ENCODE measurements at places on chromosomes 12 and 14. TPM values are rescaled to one million over a fixed set of nuclear protein-coding genes. Genes with fewer than 3 reads are reported as not detected.

- no peak for DNase-seq
Measured at GRCh38 chr14:74195623-74196022, 43.6 kb upstream of the VSX2 start.

DNA sequence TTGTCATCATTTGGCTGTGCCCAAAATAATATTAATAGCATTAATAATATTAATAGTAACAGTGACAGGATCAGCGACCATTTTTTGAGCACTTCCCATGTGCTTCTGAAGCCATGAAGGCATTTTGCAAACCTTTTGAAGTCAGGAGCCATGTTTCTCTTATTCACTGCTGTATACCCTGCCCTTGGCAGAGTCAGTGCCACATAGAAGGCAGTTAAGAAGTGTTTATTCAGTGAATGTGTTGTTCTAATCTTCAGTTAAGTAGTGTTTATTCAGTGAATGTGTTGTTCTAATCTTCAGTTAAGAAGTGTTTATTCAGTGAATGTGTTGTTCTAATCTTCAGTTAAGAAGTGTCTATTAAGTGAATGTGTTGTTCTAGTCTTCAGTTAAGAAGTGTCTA is 319.7 kb upstream of the NAV3 start:
- DNase-seq: no peak

Gene BEST3
- total RNA-seq: not detected

GRCh38 chr12:20210621-20211215 is 157.6 kb upstream of the PDE3A start:
- DNase-seq: no peak

GRCh38 chr12:21607701-21608100 is 3.1 kb upstream of the GYS2 start:
- DNase-seq: no peak

DNA sequence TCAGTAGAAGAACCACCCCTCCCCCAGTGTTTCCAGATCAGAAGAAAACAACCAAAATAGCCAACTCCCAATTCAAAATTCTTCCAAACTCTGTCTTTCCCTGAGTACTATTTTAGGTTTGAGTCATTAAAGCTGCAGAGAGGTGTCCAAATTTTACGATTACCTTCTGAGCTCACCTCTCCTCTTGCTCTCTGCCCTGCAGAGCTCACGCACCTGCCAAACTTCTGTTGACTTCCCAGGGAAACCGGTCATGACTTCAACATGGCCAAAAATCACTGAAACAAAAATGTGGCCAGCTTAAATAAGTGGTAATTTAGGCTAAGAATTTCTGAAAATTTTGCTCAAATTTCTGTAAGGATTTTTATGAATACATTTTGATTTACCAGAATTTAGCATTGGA is 70.9 kb upstream of the OTX2 start:
- DNase-seq: no peak

DNA sequence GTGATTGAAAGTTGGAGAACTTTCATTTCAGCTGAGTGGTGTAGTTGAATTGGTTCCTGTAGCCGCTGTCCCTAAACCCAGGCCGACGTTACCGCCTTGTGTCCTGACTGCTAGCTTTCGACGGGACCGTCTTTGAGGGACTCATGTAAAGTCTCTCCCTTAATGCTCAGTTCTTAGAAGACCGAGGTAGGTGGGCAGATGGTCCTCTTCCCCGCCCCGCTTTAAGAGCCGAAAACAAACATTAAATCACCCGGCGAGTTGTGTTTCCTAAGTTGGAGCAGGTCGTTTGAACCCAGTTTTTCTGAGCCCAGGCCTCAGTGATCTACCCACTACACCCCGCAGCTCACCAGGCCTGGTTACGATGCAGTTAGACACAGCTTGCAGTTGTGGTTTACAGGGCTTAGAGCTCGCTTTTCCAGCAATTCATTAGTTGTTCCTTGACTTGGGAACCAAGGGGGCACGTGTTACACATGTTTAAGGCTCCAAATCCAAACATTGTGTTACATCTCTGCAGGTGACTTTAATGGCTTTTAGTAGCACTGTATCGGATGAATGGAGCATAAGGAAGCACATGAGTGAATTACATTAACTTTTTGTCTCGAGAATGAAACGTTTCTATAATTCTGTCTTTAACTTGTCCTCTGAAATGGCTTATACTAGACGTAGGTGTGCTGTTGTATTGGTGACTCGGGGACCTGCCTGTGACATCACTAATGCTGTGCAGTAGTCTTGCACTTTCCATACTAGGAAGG is 790 bp downstream of the NEDD1 start:
- peak; percentile 35 for DNase-seq

DNA sequence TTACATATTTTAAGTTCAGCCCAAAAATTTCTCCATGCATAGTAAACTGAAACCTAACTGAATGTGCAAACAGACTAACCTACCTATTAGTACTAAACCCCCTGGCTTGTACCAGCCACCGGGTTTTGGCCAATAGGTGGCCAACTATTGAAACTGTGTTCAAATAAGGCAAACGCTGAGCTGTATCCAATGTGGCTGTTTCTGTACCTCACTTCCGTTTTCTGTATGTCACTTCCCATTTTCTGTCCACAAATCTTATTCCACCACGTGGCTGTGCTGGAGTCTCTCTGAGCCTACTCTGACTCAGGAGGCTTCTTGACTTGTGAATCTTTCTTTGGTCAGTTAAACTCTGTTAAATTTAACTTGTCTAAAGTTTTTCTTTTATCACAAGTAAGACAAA is 6.0 kb upstream of the FBXO34 start:
- no peak for DNase-seq

DNA sequence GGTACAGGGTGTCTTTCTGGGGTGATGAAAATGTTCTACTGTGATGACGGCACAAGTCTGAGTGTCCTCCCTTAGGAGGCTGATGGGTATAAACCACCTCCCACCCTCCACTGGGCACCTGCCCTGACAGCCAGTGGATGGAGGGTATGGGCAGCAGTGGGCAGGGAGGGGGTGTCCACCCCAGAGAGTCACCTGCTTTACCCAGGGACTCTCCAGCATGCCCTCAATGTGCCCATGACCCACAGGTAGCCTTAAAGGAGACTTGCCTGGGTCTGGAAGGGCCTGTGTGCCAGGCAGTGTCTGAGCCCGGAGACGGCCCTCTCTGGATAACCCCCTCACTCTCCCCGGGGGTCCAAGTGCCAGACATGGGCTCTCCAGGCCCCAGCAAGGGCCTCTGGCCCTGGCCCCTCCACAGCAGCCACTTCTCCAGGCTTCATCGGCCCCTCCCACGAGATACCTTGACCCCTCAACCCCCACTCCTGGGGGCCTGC is 38.8 kb downstream of the CCNK start:
- DNase-seq: no peak

DNA sequence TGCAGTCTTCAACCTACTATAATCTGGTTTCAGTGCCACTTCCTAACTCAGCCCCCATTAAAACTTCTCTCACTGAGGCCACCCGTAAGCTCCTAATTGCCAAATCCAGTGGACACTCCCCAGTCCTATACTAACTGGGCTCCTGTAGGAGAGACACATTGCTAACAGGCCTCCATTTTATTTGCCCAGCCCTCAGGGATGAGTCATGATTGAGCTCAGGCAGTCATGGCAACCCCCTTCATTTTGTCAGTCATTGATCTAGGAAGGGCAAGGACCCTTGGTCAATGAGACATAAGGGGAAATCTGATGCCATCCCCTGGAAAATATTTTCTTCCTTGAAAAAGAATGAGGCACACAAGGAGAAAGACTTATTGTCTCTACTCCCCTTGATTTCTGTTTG is 70.1 kb upstream of the HIF1A start:
- no peak for DNase-seq

Gene FGF23
- not detected for total RNA-seq

Gene C12orf60
- 0.89 TPM for total RNA-seq

GRCh38 chr14:57686304-57686703 is 179.6 kb downstream of the SLC35F4 start:
- DNase-seq: no peak

GRCh38 chr12:104626069-104626837 is 169.5 kb downstream of the CHST11 start:
- DNase-seq: no peak

DNA sequence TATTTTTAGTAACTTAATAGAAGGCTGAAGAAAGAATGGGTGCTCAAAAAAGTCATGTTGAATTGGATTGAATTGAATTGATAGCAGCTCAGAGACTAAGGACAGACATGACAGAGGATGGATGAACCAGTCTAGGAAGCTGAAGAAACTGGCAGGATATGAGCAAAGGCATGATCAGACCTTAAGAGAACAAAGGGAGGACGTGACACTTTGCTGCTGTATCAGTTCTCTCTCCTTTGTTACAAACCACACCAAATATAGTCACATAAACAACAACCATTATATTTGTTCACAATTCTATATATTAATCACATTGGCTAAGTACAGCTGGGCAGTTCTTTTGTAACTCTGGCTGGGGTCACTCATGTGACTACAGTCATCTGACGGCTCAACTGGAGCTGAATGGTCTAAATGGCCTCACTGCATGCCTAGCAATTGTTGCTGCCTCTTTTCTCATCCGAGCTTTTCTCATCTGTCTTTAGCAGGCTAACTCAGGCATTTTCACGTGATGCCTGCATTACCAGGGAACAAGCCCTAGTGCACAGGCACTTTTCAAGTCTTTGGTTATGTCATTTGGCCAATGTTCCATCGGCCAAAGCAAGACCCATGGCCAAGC is 355.0 kb downstream of the ETNK1 start:
- DNase-seq: no peak
